ENCODE measurements at places on chromosomes 4 and X.

GRCh38 chr4:1784395-1784788 is 8.7 kb upstream of the FGFR3 start:
- no peak for DNase-seq

- DNase-seq, result peak; percentile 2
Observed at GRCh38 chrX:106999002-106999975, 723 bp downstream of the MORC4 start.

- DNase-seq, result no peak
Observed at GRCh38 chr4:84916227-84916626, 50.3 kb downstream of the WDFY3 start.

- no peak for DNase-seq
Observed at GRCh38 chrX:132294776-132295495, 75.7 kb upstream of the RAP2C start.

GRCh38 chr4:183426507-183426906 is 17.9 kb upstream of the CDKN2AIP start:
- no peak for DNase-seq

Measured in GM19239 (cell line).